ENCODE measurements at places on chromosomes 3 and 15.

GRCh38 chr3:49295489-49296058 lies 18.5 kb upstream of the C3orf62 start:
- DNase-seq: peak; percentile 48

- DNase-seq: no peak
Observed at GRCh38 chr15:78148392-78149067, 632 bp upstream of the IDH3A start.

GRCh38 chr3:78049521-78049920 lies 1009.6 kb downstream of the ROBO2 start:
- DNase-seq: no peak

DNA sequence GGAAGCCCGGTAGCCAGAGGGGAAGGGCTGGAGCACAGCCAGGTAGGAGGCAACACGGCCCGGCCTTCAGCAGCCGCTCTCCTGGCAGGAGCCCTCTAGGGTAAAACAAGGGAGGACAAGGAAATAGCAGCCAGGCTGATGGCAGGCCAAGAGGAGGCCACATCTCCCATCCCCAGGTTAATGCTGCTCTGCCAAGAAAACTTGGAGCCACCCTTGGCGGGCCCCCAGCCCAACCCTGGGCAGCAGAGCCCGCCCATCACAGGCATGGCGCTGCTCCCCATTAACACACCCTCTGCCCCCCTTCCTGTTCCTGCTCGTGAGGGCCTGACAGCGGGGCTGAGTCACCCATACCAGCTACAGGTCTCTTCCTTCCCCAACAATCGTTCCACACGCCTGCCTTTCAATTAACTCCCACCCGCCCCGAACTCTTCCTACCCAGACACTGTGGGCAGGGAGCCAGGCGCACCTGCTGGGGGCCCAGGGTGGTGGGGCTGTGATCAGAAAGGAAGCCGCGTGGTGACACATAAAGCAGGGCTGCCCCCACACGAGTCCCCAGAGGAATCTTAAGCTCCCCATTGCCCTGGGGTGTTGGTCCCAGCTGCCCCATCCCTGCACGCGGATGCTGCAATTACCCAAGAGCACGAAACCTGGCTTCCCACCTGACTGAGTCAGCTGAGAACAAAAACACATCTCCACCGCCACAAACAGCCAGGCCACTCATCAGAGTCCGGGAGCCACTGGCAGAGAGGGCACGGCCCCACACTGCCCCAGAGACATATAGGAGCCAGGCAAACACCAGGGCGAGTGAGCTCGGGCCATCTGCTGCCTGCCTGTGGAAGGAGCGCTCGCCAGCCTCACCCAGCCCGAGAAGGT lies at the start of gene C15orf62:
C15orf62 (plus strand) TSS at position 707 of the 873 bp plus-strand sequence. CDS start 516 bp downstream, outside the sequence.
- no peak for DNase-seq

DNA sequence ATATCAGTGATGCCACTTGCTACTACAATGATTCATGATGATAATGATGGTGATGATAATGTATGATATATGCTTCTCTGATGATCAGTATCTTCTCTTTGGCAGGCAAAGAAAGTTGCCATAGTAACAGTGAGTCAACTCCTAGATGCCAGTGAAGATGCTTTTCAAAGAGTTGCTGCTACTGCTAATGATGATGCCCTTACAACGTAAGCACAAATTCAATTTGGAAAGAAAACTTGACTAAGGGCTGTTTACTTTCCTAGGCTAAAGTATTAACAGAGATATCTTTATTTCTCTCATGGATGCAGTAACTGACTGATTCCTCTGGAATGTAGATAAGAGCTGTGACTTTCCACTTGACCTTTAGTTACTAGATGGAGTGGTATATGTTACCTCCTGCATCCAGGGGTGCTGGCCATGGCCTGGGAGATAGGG lies 27.8 kb downstream of the ADGRG7 start:
- DNase-seq: no peak

DNA sequence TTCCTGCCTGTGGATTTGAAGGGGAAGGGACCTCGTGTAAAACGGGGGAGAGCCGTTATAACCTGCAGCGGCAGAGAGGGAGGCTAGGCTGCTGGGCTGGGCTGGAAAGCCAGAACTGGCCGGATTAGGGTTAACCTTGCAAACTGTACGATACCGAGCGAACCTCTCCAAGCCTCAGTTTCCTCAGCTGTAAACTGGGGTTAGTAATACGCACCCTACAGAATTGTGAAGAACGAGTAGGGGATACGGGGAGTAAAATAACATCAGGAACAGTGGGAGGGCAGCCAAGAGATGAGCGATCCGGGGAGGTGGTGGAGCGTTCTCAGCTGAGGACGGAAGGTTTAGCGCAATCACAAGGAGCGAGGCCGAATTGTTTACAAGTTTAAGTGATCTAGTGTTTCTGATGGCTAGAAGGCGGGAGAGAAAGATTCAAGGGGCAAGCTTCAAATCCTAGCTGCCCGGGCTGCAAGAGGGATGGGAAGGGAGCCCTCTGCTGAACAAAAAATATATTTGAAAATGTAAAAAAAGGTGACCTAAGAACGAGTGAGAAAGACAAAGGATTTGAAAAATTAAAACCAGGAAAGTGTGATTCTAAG lies 768 bp upstream of the SEMA5B start:
- DNase-seq: peak; percentile 66

DNA sequence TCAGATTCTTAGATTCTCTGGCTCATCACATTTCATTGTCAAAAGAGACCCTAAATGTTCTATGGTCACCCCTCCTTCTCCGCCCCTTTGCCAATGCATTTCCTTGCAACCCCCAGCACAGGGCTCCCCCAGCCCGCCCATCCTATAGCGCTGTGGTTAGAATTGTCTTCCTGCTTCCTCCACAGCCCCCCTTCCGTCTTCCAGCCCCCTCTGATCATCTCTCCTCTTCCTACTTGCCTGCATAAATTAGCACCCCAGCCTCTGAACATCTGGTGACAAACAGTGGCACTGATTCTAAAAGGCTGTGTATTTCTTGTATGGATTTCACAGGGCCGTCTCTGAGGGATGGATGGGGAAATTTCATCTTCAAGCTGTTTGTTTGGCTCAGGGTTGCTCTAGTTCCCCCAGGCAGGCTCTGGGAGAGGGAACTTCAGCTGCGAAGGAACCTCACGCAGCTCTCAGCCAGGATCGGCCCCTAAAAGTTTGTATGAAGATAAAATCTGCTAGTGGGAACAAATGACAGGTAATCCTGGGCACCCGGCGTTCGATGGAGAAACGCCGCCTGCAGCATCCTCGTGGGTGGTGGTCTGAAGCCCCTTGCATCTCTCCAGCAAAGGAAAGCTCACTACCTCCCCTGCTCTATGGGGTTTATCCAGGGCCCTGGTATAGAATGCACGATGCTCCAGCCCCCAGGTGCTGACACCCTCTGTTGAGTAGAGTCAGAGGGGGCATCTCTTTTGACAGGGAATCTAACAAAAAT lies 83.0 kb downstream of the WNT7A start:
- no peak for DNase-seq

GRCh38 chr3:148230473-148230872 lies 467.2 kb upstream of the AGTR1 start:
- no peak for DNase-seq

- DNase-seq: peak; percentile 71
Observed at GRCh38 chr3:188067932-188068331, 86.0 kb upstream of the LPP start.

GRCh38 chr15:51229907-51230330 lies 108.5 kb downstream of the CYP19A1 start:
- peak; percentile 48 for DNase-seq

DNA sequence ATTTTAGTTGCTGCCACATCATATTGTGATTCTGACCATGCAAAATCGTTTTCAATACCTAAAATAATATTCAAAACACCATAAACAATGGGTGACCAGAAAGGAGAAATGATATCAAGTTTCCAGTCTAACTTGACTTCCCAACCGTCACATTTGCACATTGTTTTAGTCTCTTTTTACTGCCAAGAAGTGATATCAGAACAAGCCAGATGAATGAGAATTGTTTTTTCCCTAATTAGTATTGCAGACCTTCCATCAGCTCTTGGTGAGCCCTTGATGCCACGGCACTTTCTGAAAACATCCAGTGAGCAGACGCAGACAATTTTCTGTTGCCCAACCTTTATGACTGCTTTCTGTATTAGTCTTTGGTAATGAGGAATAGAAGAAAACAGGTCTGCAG lies 62.5 kb downstream of the SPATA16 start:
- no peak for DNase-seq

DNA sequence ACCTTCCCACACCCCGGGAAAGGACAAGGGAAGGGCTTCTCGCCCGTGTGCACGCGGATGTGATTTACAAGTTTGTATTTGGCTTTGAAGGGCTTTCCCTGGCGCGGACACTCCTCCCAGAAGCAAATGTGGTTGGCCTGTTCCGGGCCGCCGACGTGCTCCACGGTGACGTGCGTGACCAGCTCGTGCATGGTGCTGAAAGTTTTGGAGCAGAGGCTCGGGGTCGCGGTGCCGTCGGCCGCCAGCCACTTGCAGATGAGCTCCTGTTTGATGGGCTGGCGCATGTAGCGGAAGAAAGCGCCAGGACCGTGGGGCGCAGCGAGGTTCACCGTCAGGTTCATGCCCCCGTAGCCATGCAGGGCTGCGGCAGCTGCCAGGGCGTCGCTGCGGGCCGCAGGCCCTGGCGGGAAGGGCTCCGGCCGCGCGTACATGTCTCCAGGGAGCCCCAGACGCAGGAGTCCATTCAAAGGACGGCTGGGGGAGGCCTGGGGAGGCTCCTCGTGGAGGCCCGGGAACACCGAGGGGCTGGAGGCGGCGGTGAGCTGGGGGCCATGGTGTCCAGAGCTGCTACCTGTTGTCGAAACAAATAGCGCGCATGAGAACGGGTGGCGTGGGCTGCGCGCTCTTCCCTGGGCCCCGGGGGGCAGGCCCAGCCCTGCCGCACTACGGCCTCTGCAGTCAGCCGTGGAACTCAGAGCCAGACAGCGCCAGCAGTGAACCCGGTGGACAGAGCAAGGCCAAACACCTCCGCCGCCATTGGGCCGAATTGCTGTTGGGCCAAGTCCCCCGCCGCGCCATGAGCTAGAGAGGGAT lies 10.2 kb downstream of the ZIC4 start:
- no peak for DNase-seq

GRCh38 chr15:27241943-27242342 lies 271.0 kb downstream of the GABRG3 start:
- DNase-seq: peak; percentile 65

DNA sequence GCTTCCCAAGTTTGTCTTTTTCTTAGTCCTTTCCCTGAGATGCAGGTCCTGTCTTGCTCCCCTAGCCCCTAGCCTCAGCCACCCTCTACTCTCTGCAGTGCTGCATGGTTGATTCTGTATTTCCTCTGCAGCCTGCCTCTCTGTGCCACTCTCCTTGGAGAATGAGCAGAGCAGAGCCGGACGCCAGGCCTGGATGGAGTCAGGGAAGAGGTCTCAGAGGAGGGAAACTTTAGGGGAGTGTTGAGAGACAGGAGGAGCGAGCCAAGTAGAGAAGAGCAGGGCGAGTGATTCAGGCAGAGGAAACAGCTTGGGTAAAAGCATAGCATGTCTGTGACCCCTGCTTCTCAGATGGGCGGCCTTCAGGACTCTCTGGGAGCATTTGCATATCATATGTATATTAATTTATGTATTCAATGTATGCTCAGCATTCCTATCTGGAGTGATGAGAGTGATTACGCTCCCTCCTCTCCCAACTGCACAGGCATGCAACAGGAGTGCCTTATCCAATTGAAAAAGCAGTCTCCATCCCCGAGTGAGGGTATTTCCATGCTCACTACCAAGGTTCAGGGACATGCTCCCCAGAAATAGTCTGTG lies 166.7 kb downstream of the RORA start:
- DNase-seq: no peak

GRCh38 chr15:71581398-71581930 lies 228.9 kb upstream of the NR2E3 start:
- DNase-seq: no peak

DNA sequence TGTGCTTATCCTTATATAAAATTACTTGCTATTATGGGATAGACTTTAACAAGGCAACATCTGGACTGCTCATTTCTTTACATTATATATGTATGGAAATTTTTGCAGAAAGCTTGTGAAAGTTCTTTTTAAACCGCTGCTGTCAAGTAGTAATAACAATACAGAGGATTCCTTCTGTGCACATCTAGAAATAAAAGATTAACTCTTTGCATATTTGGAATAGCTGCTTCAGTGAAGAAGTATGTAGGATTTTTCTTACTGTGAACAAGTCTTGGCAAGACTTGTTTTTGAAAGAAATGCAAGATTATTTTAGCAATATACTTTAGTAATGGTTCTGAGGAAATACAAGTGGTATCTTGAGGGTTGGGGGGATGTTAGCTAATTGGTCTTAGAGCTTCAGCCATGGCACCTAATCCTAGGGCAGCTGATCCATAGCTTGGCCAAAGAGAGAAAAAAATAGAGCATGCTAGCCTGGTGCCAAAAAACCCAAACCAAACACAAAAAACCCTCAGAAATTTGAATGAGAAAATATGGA lies 4.3 kb downstream of the PRKCI start:
- DNase-seq: peak; percentile 40

DNA sequence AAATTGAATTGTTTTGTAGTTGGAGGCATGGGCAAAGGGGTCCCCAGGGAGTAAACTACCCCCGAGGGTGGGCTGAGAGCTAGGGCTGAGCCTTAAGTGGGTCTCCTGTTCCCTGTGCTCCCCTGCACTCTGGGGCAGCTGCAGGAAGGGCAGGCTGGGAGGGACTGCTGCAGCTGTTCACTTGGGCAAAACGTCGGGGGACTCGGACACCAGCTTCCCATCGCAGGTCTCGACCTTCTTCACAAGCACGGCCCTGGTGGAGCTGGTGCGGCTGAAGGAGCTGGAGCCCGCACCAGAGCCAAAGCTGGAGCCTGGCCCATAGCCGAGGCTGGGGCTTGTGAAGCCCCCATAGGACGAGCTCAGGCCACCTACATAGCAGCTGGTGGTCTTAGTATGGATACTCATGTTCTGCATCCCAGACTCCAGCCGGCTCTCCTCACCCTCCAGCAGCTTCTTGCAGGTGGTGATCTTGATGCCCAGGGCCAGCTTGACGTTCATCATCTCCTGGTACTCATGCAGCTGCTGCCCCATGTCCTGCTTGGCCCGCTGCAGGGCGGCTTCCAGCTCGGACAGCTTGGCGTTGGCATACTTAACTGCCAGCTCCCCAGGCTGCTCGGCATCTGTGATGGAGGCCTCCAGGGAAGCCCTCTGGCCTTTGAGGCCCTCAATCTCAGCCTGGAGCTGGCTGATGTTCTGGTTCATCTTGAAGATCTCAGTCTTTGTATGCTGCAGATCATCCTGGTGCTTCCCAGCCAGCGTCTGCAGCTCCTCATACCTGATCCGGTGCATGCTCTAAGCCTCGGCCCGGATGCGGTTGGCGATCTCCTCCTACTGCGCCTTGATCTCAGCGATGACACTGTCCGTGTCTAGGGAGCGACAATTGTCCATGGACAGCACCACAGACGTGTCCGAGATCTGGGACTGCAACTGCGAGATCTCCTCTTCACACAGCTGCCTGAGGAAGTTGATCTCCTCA lies 423.5 kb upstream of the ARPP21 start:
- DNase-seq: no peak

GRCh38 chr3:10173095-10173925 lies 8.6 kb downstream of the IRAK2 start:
- no peak for DNase-seq

GRCh38 chr3:71560665-71561064 lies 22.9 kb downstream of the FOXP1 start:
- no peak for DNase-seq

GRCh38 chr3:144496141-144496835 lies 524.7 kb downstream of the DIPK2A start:
- no peak for DNase-seq

- DNase-seq: peak; percentile 61
Observed at GRCh38 chr15:68154923-68155559, 50.1 kb downstream of the CALML4 start.

Data from fibroblast of skin of abdomen (primary cell).